Gastroesophageal sphincter (tissue), 4 donors: ENCODE measurements at places on chromosomes 5 and 9.
A peak's percentile ranks its signal among the peaks of the same experiment; 100 is the strongest.

DNA sequence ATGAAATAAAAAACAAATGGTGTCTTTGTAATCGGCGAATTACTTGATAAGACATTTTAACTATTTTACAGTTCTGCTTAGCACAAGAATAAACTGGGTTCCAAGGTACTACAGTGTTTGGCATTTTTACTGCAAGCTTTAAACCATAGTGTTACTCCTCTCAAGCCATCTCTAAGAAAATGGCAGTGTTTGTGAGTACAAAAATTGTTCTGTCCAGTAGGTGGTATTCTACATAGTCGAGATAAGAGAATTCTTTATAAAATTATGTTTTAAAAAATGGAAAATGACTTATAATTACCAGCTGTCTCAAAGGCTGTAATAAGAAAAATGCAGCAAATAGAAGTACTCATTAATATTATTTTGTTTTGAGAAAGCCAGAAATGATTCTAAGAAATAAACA lies 3.2 kb downstream of the SMIM15 start:
- no peak for ATAC-seq

DNA sequence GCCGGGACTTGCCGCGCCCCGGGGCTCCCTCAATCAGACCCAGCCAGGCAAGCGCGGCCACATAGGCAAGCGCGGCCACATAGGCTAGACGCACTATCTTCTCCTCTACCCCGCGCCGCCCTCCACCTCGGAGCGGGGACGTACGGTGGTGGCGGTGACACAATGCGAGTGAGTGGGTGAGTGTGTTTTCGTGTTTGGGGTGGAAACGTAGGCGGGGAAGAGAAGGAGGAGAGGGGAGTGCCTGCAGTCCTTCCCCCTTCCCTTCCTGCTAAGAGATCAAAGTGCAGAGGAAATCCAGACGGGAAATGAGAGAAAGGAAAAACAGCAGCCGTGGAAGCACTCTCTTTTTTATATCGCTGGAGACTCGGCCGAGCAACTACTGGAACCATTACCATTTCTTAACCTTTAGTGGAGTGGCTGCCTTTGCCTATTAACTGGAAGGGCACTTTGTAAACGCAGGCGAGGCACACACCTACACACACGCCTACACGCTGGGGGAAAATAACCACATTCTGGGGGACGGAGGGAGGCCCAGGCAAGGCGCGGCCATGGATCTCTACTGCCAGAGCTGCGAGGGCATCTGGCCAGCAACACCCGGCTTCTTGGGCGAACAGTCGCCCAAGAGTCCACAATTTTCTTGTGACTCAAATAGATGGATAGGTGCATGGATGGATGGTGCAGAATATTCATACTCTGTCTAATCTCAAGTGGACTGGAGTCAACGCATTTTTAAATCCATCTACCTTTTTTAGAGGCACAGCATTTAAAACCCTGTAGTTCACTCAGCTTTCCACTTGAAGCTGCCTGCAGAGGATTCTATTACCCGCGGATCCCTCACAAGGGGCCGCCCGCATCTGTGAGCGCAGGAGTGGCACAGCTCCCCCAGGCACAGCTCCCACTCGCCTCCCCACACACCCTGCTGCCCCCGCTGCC lies 2.1 kb downstream of the EDIL3 start:
- ATAC-seq, result no peak

- no peak for ATAC-seq
These were observed 254.2 kb downstream of the DOCK8 start for GRCh38 chr9:468766-469426.

GRCh38 chr5:97400537-97400936 lies 217.5 kb upstream of the RIOK2 start:
- no peak for ATAC-seq

- peak; percentile 66 for ATAC-seq
These were observed 11.4 kb upstream of the DAB2IP start for GRCh38 chr9:121640076-121640475.

DNA sequence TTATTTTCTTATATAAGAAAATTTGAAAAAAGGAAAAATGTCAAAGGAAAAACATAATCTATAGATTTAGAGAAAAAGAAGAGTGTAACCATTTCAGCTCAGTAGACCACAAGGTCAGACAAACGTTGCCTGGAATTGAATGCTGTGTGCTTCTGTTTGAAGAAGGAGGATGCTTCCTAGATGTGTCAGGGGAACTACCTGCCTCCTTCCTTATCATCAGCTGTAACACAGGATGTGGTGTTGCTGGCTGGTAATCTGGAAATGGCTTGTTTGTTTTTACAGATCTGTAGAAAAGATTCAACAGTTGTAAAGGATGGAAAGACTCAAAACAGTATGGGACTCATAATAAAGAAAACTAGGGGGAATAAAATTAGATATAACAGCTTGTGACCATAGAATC lies 160.7 kb upstream of the MEF2C start:
- ATAC-seq, result no peak

GRCh38 chr9:134617246-134617645 lies 24.4 kb upstream of the COL5A1 start:
- ATAC-seq, result no peak

DNA sequence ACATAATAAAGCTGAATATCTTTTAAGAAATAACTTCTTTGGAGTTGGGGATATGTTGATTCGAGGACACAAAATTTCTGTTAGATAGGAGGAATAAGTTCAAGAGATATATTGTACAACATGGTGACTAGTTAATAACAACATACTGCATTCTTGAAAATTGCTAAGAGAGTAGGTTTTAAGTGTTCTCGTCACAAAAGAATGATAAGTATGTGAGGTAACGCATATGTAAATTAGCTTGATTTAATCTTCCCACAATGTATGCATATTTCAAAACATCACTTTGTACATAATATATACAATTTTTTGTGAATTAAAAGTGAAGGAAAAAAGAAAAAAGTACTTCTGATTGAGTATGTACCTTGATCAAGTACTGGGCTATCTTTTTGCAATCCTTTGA lies 428.0 kb upstream of the TRPC7 start:
- no peak for ATAC-seq

DNA sequence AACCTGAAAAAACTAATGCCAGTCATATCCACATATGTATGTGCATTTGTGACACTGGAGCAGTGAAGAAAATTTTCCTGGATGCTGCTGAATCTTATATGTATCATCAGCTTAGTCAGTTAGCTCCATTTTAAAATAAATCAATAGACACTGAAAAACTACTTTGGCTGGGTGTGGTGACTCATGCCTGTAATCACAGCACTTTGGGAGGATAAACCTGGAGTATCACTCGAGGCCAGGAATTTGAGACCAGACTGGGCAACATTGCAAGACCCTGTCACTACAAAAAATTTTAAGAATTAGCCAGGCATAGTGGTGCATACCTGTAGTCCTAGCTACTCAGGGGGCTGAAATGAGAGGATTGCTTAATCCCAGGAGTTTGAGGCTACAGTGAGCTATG lies 511.0 kb upstream of the TLE4 start:
- no peak for ATAC-seq

- ATAC-seq, result no peak
These were observed 125.8 kb downstream of the ARRDC3 start for GRCh38 chr5:91257301-91257700.

DNA sequence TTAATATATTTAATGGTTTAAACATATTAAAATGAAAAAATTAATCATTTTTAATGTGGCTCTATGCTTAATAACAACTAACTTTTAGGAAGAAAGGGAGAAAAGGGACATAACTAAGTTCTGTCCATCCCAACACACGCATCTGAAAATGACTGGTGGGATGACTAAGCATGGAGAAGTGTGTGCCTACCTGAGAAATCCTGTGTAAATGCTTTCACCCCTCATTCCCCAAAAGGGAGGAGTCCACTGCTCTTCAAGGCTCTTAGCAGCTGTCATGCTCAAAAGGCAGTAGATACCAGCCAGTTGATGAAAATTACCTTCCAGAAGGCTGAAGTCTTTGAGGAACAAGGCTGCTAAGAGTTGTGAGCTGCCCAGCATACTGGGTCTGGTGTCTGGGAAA lies 130.9 kb downstream of the NFIB start:
- ATAC-seq, result no peak
